ENCODE measurements at places on chromosomes 3 and 15.

DNA sequence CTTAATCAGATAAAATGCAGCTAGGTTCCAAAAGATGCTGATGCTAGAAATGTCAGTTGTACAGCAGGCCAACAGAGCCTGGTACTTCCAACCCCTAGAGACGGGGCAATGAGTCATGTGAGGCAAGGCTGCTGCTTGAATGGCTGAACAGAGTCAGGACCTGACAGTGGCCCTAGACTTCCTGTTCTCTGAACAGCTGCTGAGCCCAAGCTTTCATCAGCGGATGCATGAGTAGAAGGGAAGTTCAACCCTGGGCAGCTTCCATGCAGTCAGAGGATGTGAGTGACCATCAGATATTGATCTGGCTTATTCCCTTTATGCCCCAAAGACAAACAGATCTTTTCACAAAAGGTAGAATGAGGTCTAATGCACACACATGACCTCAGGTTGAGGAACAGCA is 282.9 kb upstream of the COL8A1 start:
- no peak for DNase-seq

DNA sequence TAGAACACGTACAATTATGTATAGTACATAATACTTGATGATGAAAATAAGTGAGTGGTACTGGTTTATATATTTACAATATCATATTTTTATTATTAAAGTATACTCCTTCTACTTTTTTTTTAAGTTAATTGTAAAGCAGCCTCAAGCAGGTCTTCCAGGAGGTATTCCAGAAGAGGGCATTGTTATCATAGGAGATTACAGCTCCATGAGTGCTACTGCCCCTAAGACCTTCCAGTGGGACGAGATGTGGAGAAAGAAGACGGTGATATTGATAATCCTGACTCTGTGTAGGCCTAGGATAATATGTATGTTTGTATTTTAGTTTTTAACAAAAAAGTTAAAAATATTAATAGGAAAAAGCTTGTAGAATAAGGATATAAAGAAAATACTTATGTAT is 40.3 kb upstream of the SCN5A start:
- DNase-seq, result no peak

DNA sequence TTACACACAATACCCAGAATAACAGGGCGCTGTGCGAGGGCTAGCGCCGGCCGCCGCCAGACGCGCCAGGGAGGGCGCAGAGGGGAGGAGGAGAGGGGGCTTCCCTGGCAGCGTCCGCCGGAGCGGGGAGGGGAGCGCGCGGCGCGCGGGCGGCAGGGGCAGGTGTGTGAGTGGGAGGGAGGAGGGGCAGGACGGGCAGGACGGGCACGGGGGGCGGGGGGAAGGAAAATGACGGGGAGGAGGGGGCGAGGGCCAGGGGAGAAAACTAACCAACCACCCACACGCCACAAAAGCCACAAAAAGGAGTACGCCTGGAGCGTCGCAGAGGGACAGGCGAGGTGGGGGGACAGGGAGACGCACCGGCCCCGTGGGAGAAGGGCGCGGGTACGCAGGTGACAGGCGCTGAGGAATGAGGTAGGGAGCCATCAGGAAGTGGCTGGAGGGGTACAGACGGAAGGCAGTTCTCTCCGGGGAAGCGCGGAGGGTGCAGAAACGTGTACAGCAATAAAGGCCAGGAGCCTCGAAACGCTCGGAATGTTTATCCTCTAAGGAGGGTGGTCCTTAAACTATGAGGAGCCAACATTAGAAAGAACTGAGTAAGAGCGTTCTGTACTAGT is 610 bp upstream of the SATB1 start:
- no peak for DNase-seq

GRCh38 chr3:127821394-127821793 is 921 bp downstream of the MGLL start:
- DNase-seq, result no peak

- no peak for DNase-seq
Measured at GRCh38 chr3:128559486-128560225, 66.7 kb upstream of the GATA2 start.

- no peak for DNase-seq
Measured at GRCh38 chr3:156290924-156291271, 170.5 kb downstream of the KCNAB1 start.

DNA sequence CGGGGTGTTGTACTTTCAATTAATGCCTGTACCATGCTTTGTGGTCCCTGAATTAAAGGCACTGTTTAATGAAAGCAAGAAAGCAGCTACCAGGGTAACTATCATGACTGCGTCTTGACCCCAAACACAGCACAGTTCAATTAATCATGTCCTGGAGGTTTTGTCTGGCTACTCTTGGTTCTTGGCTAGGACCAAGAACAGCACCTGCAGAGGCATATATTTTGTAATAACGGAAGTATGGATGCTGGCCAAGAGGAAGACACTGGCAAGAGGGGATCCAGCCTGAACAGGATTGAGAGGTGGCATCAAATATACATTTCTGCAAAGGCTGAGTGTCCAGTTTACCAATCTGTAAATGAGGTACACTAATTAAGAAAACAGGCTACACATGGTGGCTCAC is 119.9 kb downstream of the FOXP1 start:
- DNase-seq, result no peak

DNA sequence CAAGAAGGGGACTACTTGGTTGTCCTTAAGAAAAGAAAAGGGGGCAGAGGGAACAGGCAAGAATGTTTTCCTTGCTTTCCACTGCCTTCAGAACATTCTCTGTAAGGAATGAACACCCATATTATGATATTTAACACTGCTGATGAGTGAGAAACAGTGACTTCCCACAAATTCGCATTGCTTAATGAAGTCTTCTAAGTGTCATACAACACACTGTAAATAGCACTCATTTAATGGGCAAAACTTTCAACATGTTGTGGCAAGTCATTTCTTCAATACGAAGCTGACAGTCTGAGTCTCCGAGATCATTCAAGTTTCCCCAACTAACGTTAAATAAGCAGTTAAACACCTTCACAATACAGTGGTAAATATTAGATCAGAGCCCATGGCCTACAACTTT is 464.4 kb downstream of the SHQ1 start:
- no peak for DNase-seq
